Activated CD4-positive, alpha-beta memory T cell treated with anti-CD3 and anti-CD28 coated beads for 36 hours (primary cell): ENCODE measurements at places on chromosomes 3 and 15. TPM values are rescaled to one million over a fixed set of nuclear protein-coding genes. Genes with fewer than 3 reads are reported as not detected.
A peak's percentile ranks its signal among the peaks of the same experiment; 100 is the strongest.

- H3K36me3 ChIP-seq, result peaks cover 7% of the 10 kb centered on the region
- H3K4me1 ChIP-seq, result no peaks in the 10 kb centered on the region
- no peak overlapping the region for H3K27ac ChIP-seq
- no peaks in the 10 kb centered on the region for H3K27me3 ChIP-seq
These were observed 117.5 kb downstream of the OPA1 start for GRCh38 chr3:193710286-193711165.

GRCh38 chr3:171457607-171458061 is 2.6 kb downstream of the TNIK start:
- peak; percentile 26 for DNase-seq
- H3K4me3 ChIP-seq, result peak overlapping the region; percentile 89

Gene ISG20
- 74.5 TPM for total RNA-seq

Gene MORF4L1
- 262 TPM for total RNA-seq
